Heart left ventricle (tissue), 16 donors: ENCODE measurements at places on chromosomes 16 and 17. TPM values are rescaled to one million over a fixed set of nuclear protein-coding genes. Genes with fewer than 3 reads are reported as not detected.
A peak's percentile ranks its signal among the peaks of the same experiment; 100 is the strongest.

Gene SAT2
- 113 TPM for polyA plus RNA-seq

Gene CNGB1
- not detected for polyA plus RNA-seq

Gene PPM1E
- 1.0 TPM for polyA plus RNA-seq

Gene DNAJA3
- 47.4 TPM for polyA plus RNA-seq

Gene WNT3
- 0.79 TPM for polyA plus RNA-seq

Gene HYDIN
- 0.26 TPM for polyA plus RNA-seq

Gene CA4
- polyA plus RNA-seq: 21.0 TPM

Gene HNF1B
- polyA plus RNA-seq: not detected

Gene ZNF750
- polyA plus RNA-seq: 0.08 TPM

Gene TRIM47
- polyA plus RNA-seq: 20.1 TPM

Gene CTRB1
- not detected for polyA plus RNA-seq

DNA sequence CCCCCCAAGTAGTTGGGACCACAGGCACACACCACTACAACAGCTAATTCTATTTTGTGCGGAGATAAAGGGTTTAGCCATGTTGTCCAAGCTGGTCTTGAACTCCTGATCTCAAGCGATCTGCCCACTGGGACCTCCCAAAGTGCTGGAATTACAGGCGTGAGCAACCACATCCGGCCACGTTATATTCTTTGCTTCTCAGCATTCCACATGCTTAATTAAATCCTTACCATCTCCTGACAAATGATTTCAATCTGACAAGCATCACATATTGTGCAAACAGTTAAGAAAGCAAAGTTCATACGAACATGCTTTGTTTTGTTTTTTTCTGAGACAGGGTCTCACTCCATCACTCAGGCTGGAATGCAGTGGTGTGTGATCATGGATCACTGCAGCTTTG is 18.2 kb downstream of the HIGD1B start:
- DNase-seq: no peak

DNA sequence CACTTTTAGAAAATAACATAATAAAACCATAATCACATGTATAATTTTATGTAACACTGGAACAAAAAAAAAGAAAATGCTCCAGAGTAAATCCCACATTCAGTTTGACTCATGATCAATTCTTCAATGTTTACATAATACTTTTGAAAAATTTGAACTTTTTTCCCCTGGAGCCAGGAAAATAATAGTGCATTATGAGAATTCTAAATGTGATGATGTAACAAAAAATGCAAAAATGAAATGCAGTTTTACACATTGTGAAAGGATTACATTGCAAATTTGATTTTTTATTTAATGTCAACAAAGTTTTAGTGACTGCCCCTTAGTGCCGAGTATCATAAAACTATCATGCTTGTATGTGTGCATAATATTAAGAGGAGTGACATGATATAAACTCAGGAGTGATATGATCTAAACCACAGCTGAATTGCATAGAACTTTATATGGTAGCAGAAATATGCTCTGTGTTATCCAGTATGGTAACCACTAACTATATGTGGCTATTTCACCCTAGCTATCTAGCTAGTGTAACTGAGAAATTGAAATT is 238.2 kb downstream of the CDH8 start:
- no peak for DNase-seq

DNA sequence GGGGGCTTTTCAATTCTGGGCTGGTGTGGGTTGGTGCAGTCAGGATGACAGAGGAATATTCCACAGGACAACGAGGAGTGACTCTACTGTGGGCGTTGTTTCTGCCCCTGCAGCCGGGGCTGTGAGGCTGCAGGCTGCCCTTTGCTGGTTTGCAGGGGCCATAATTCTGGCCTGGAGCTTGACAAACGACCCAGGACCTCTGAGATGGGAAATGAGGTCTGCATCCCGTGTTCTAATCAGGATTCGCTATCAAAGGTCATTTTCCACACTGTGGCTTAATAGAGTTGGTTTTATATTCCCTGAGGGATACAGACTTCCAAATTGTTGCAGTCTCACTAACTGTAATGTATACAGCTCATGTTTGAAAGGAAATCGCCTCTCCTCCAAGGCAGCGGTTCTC is 180.9 kb downstream of the RPTOR start:
- DNase-seq: no peak

DNA sequence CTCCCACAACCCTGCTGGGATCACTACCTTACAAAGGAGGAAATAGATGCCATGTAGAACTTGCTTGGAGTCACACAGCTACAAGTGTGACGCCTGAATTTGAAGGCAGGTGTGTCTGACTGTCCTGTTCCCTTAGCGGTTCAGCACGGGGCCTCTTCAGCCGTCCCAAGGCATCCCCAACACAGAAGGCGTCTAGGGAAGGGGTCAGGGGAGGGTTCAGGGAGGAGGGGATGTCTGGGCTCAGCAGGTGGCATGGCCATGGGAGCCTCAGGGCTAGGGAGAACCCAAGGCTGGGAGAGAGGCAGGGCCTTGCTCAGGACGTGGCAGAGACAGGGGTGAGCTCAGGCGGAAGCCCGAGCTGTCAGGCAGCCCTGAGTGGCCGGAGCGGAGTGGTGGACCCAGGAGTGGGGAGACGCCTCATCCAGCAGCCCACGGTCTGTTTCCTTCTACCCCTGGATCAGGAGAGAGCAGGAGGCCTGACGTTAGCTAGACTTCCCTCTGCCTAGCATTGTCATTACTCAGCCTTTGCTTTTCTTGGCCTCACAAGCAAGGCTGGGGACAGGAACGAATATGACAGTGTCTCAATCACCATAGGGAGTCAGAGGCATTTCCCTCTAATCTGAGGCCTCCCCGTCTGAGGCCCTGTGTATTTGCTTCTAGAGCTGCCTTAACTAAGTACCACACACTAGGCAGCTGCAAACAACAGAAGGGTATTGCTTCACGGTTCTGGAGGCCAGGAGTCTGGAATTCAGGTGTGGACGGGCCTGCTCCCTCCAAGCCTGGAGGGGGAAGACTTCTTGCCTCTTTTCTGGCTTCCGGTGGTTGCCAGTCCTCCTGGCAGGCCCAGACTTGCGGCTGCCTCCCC is 31.3 kb upstream of the ANKRD40CL start:
- DNase-seq: no peak

GRCh38 chr17:65535777-65536572 is 25.5 kb downstream of the AXIN2 start:
- DNase-seq: no peak

- no peak for DNase-seq
Measured at GRCh38 chr17:76452127-76452659, 759 bp downstream of the UBE2O start.

GRCh38 chr17:5122586-5123342 is 6.9 kb downstream of the USP6 start:
- DNase-seq: no peak

DNA sequence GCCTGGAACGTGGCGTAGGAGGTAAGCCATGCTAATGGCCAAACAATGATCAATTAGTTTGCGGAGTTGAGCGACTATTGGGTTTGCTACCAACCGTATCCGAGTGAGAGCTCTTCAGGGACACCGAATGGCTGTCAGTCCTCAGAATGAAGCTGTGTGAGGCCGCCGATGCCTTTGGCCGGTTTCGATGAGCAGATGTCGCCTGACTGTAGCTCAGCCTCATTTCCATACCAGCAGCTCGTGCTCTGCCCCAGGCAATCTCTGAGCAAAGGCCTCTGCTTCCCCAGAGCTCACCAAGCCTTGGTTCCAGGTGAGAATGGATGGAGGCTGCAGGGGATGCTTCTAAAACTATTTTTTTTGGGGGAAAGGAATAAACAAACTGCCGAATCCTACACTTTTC is 111.7 kb upstream of the HS3ST4 start:
- DNase-seq: no peak

- DNase-seq: no peak
Measured at GRCh38 chr17:63786117-63786516, 12.1 kb downstream of the DDX42 start.

DNA sequence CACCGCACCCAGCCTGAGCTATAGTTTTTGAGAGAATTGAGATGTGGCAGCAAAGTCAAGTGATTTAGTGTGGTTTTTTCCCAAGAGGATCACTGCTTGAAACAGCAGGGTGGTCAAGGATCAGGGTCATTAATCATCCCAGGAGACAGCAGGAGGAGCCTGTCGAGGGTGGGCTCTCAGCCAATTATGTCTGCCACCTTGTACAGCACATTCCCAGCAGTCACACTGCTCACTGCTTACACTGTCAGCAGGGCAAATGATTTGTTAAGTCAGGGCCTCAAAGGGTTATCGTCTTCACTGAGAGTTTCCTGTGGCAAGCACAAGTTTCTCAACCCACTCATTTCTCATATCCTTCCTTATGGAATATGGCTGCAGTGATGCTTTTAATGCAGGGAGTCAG is 13.2 kb downstream of the B3GNT9 start:
- DNase-seq: no peak

DNA sequence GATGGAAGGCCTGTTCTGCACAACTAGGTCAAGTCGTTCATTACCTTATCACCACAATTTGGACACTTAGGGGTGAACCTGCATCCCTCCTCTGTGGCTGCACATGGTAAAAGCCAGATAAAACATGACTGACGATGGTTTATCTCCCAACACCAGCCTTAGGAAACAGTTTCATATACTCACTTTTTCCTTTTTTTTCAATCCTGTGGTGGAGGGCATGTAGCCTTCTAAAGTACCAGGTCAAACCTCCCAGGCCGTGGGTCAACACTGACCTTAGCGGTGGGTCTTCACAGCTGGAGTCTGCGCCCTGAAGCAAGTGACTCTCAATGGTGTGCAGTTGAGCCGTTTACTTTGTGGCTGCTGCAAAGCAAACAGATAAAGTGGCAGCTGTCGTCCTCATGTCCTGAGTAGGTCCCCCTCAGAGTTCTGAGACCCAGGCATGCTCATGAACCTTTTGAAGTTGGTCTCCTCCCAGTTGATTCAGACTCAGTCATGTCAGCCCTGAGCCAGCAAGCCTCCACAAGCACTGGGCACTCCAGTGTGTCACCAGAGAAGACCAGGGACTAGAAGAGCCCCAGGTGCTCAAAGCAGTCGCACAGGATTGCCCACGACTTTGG is 5.9 kb downstream of the FAHD1 start:
- no peak for DNase-seq

GRCh38 chr17:46977348-46977747 is 1.7 kb downstream of the RPRML start:
- DNase-seq: no peak

- DNase-seq: peak; percentile 65
Measured at GRCh38 chr17:77365584-77366186, 224.9 kb downstream of the SEC14L1 start.

GRCh38 chr16:50652836-50653425 is 28.2 kb downstream of the SNX20 start:
- DNase-seq: no peak

- DNase-seq: no peak
Measured at GRCh38 chr16:70508752-70509151, 14.6 kb downstream of the COG4 start.

DNA sequence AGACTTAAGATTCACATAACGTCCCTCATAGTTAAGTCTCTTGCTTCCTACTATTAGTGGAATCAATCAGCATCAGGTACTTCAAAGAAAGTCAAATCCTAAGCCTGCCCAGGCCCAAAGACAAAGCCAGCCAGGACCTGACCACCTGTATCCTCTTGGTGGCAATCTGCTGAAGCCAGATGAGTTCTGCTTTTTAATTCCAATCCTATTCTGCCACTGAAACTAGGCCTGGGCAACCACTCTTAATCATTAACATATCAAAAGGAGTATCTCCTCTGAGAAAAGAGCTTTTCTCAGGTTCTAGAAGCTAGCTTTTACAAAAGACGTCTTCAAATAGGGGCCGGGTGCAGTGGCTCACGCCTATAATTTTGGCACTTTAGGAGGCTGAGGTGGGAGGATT is 15.1 kb upstream of the GLG1 start:
- no peak for DNase-seq

DNA sequence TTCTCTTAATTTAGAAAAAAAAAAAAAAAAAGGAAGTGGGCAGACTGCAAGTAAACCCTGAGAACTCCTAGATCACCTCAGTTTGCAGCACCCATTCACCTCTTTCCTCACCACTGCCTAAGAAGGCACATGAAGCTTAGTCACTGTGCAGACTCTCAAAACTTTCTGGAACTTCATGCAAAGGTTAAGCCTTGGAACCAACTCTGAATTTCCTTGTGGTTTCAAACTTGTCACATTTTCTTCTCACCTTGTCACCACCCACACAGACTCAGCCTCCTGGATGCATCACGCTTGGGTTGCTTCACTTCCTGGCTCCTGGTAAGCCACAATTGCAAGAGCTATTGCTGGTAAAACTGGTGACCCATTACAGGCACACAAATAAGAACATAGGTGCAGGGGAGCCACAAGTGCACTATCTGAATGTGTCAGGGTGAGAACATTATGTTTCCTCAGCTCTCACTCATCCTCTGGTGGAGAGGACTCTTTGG is 15.0 kb upstream of the CPD start:
- DNase-seq: no peak

GRCh38 chr17:82231562-82232321 is 2.9 kb downstream of the SLC16A3 start:
- peak; percentile 90 for DNase-seq

- peak; percentile 70 for DNase-seq
Measured at GRCh38 chr16:66695935-66696668, 441 bp downstream of the CMTM4 start.

DNA sequence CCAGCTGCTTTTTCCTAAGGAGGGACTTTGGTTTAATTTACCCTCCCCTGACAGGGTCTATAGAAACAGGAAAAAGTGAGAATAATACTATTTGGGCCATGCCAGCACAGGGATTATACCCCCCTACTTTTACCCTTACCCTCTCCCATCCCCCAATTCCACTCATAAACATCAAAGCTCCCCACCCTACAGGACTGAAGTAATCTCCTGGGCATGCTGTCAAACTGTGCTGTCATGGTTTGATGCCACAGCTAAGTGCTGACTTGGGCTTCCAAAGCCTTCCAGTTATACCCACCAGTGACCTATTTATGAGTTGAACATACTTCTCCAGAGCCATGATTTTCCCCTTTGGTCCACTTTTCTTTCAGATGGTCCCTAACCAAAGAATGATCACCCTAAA is 12.8 kb downstream of the PHF12 start:
- DNase-seq: no peak

GRCh38 chr16:86044241-86044671 is 145.3 kb downstream of the IRF8 start:
- DNase-seq: no peak

- DNase-seq: no peak
Measured at GRCh38 chr16:49696414-49697101, 159.4 kb downstream of the ZNF423 start.

- DNase-seq: no peak
Measured at GRCh38 chr17:81317961-81318605, 23.0 kb upstream of the SLC38A10 start.
